Esophagus squamous epithelium (tissue), 5 donors: ENCODE measurements at places on chromosomes 7 and 10.

- no peak for DNase-seq
Observed at GRCh38 chr10:102230264-102230860, 4.3 kb downstream of the ELOVL3 start.

GRCh38 chr10:35339942-35340341 is 3.6 kb downstream of the CCNY start:
- DNase-seq, result no peak

DNA sequence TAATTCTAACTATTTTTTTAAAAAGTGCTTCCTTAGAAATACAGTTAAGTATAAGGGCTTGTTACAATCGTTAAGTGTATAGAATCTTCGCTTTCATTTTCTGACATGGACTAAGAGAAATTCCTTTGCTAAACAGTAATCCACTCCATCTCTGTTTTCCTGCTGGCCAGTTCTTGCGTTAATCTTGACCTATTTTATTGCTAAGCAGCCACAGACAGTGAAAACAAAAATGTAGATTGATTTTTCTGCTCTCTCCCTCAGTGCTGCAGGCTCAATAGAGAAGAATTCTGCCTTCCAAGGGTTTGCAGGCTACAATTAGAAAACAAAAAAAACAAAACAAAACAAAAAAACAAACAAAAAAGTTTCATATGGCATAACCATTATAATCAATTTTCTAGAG is 310.4 kb upstream of the ADARB2 start:
- DNase-seq, result no peak

- no peak for DNase-seq
Observed at GRCh38 chr10:129631006-129631405, 164.0 kb downstream of the MGMT start.

GRCh38 chr10:24889639-24890038 is 62.8 kb downstream of the PRTFDC1 start:
- DNase-seq, result no peak

- no peak for DNase-seq
Observed at GRCh38 chr7:4724648-4725013, 42.5 kb downstream of the FOXK1 start.

GRCh38 chr10:91313796-91314485 is 93.5 kb downstream of the PCGF5 start:
- DNase-seq, result no peak
